Cortex of kidney (tissue), 1 donor: ENCODE measurements at places on chromosomes 2 and 18.

GRCh38 chr2:192471982-192472381, 277.2 kb upstream of the TMEFF2 start:
- no peak for DNase-seq

- DNase-seq, result no peak
These were observed 445 bp downstream of the PRPF40A start for GRCh38 chr2:152716805-152717227.

- DNase-seq, result no peak
These were observed 5.4 kb downstream of the IMMT start for GRCh38 chr2:86189782-86190416.

DNA sequence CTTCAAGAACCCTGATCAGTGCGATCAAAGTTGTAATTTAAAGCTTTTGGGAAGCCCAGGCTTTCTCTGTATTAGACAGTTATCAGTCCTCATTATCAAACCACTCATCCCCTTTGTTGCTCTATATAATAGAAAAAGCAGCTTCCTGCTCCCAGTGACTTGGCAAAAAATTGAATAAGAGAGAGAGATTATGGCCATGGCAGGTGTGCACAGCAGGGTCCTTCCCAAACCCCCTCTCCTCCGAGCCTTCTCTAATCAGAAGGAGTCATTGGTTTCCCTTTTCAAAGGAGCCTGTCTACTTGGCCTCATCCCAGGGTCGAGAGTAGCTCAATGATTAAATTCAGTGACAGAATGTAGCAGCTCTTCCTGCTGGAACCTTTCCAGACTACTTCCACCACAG, 81.5 kb downstream of the SEMA4F start:
- DNase-seq, result no peak

GRCh38 chr2:32910883-32911598, 35.7 kb upstream of the LTBP1 start:
- no peak for DNase-seq

DNA sequence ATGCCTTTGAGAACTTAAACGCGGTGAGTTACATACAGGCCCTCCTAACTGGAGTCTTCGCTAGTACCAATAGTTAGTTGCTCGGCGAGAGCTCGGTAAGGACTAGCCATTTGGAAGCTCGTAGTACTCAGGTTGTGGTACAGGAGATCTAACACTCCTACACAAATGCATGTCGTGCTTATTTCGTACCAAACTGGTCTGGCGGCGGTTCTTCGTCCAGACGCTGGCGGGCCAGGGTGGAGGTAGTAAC, 346 bp upstream of the VRK2 start:
- no peak for DNase-seq
